IPS-NIHi11 (cell line): ENCODE measurements at places on chromosomes 16 and 17.

DNA sequence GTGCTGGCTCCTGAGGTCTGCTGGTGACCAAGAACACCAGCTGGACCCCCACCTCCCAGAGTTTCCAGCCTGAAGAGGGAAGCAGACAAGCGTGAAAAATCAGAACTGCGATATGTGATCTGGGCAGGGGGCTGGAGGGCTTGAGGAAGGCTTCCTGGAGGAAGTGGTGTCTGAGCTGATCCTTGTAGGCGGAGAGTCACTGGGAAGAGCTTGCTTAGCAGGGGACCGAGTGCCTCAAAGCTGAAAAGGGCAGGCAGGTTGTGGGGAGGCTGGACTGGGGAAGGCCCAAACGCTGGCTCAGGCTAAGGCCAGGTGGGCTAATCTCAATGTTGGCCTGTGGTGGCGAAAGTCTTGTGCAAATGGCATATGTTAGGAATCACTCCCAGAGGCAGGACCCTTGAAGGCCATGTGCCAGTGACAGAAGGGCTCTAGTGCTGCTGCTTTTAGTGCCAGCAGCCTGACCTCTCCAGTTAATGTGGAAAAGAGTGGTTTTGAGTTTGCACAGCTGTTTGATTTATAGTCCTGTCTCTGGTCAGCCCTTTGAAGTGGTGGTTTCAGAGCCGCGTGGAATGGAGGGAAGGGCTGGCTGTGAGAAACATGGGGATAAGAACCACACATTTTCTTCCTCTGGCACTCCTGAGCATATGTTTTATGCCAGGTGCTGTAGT lies 85.3 kb upstream of the LGALS9 start:
- DNase-seq: no peak

- DNase-seq: no peak
Measured at GRCh38 chr17:81509207-81509971, 3.2 kb downstream of the ACTG1 start.

DNA sequence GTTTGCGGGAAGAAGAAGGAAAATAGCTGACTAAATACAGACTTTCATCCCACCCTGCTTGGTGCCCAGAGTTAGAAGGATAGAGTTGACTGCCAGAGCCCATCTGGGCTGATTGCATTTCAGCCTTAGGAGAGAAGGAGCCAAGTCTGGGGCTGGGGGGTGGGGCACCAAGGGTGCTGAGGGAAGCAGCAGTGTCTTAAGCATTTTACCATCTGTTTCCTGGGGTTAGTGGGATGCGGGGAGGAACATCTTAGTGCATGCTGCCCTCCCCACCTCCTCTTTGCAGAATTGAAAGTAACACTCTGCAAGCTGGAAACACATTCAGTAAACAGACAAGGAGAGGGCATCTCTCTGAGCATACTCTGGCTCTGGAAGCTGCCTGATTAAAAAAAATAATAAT lies 1.5 kb upstream of the ARL5C start:
- no peak for DNase-seq

- no peak for DNase-seq
Measured at GRCh38 chr17:57284583-57284982, 28.3 kb downstream of the MSI2 start.

GRCh38 chr17:5249615-5250014 lies 15.0 kb upstream of the SCIMP start:
- DNase-seq: peak; percentile 77

DNA sequence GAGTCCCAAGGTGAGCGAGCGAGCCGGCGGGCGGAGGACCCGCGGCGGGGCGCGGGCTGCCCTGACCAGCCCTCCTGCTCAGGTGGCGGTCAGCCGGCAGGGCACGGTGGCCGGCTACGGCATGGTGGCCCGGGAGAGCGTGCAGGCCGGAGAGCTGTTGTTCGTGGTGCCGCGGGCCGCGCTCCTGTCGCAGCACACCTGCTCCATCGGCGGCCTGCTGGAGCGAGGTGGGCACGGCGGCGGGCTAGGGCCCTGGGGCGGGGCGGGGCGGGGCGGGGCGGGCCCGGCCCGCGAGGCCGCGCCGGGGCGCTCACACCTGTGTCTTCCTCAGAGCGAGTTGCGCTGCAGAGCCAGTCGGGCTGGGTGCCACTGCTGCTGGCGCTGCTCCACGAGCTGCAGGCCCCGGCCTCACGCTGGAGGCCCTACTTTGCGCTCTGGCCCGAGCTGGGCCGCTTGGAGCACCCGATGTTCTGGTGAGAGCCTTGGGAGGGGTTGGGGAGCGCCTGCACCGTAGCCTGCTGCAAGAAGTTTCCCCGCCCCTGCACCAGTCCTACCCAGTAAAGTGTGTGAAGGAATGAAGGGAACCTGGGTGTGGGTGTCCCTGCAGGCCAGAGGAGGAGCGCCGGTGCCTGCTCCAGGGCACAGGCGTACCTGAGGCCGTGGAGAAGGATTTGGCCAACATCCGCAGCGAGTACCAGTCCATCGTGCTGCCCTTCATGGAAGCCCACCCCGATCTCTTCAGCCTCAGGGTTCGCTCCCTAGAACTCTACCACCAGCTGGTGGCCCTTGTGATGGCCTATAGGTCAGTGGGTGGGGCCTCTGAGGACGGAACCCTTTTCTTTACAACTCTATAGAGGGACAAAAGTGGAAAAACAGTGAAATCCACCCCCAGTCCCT lies 802 bp downstream of the SETD6 start:
- DNase-seq: peak; percentile 81

- DNase-seq: no peak
Measured at GRCh38 chr17:6923385-6923784, 72.5 kb upstream of the ALOX12 start.

DNA sequence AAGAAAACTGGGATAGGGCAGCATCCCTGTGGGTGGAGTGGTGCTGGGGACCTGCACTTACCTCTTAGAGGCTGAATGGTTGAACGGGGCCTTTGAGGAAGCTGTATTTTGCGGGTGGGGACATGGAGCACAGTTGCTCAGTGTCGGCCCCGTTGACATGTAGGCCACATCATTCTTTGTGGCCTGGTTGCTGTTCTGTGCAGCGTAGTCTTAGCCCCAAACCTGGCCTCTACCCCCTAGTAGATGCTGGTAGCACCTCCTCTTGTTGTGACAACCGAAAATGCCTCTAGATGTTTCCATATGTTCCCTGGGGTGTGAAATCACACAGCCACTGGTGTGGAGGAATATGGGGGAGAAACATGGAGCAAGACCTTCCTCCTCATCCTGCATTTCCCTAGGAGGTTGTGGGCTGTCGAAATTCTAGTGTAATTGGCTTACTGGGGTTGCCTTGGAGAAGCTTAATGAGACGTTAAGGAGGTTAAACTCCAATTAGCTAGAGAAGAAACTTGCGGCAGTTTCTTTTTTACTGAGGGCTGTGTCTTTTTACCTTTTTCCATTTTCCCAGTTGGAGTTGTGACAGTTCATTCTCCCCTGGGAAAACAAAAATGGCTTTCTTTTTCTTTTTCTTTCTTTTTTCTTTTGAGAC lies 9.4 kb downstream of the ABCC1 start:
- no peak for DNase-seq

GRCh38 chr16:23724096-23724784 lies 11.2 kb upstream of the ERN2 start:
- no peak for DNase-seq

DNA sequence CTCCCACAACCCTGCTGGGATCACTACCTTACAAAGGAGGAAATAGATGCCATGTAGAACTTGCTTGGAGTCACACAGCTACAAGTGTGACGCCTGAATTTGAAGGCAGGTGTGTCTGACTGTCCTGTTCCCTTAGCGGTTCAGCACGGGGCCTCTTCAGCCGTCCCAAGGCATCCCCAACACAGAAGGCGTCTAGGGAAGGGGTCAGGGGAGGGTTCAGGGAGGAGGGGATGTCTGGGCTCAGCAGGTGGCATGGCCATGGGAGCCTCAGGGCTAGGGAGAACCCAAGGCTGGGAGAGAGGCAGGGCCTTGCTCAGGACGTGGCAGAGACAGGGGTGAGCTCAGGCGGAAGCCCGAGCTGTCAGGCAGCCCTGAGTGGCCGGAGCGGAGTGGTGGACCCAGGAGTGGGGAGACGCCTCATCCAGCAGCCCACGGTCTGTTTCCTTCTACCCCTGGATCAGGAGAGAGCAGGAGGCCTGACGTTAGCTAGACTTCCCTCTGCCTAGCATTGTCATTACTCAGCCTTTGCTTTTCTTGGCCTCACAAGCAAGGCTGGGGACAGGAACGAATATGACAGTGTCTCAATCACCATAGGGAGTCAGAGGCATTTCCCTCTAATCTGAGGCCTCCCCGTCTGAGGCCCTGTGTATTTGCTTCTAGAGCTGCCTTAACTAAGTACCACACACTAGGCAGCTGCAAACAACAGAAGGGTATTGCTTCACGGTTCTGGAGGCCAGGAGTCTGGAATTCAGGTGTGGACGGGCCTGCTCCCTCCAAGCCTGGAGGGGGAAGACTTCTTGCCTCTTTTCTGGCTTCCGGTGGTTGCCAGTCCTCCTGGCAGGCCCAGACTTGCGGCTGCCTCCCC lies 31.3 kb upstream of the ANKRD40CL start:
- no peak for DNase-seq
